ENCODE measurements at places on chromosomes 6 and 20.

- DNase-seq, result no peak
These were observed 27.8 kb downstream of the ASIP start for GRCh38 chr20:34268851-34269636.

- DNase-seq, result no peak
These were observed 214.1 kb upstream of the HS3ST5 start for GRCh38 chr6:114556846-114557488.

- DNase-seq, result no peak
These were observed 62.4 kb downstream of the TXNDC5 start for GRCh38 chr6:7848229-7848628.

GRCh38 chr6:3377536-3378397, 79.1 kb downstream of the SLC22A23 start:
- no peak for DNase-seq

DNA sequence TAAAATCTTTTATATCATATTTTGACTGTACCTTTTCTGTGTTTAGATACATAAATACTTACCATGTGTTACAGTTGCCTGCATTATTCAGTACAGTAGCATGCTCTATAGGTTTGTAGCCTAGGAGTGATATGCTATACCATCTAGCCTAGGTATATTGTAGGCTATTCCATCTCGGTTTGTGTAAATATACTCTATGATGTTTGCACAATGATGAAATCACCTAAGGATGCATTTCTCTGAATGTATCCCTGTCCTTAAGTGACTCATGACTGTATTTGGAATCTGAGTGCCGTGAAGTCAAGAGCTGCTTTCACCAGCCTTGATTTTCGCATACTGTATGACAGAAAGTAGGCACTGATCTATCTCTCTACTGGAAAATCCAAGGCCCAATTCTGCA, 129.9 kb downstream of the UTRN start:
- DNase-seq, result no peak

GRCh38 chr20:15359056-15359455, 1021.6 kb upstream of the FLRT3 start:
- DNase-seq, result no peak

DNA sequence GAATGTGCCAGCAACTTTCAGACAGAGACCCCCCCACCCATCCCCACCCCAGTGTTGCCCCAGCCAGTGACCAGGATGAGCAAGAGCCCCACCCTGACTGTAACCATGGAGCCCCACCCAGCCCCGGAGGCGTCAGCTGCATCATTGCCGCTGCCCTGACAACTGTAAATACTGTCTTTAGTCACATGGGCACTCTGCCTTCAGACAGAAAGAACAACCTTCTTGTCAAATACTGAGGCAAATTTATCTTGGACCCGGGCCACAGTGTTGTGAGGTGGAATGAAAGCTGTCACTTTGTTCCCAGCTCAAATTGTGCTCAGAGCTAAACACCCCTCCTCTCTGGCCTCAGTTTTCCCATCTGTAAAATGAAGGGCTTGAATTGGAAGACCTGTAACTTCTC, 23.7 kb downstream of the MOCS3 start:
- no peak for DNase-seq

GRCh38 chr20:63125581-63125837, 90.4 kb downstream of the YTHDF1 start:
- no peak for DNase-seq

GRCh38 chr20:56975838-56976237, 290.6 kb downstream of the BMP7 start:
- DNase-seq, result no peak

DNA sequence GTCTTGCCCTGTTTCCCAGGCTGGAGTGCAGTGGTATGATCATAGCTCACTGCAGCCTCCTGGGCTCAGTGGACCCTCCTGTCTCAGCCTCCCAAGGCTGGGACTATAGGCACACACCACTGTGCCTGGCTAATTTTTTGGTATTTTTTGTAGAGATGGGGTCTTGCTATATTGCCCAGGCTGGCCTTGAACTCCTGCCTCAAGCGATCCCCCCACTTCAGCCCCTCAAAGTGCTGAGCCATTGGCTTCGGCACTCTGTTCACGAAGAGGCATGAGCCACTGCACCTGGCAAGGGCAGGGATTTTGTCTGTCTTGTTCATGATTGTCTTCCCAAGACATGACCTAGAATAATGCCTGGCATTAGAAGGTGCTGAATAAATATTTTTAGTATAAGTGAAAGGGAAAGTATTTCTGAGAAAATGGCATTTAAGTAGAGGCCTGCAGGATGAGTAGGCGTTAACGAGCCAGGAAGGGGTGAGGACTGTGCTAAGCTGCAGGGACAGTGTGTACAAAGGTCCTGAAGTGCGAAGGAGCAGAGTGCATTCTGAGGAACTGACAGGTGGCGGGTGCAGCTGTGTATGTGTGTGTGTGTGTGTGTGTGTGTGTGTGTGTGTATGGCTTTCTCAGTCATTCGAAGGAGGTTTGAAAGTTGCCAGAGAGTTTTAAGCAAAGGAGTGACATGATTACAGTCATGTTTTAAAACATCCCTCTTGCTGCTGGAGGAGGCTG, 43.0 kb downstream of the VEGFA start:
- no peak for DNase-seq

Data from iPS DF 19.7 (cell line).